ENCODE measurements at places on chromosomes 2 and 18.

DNA sequence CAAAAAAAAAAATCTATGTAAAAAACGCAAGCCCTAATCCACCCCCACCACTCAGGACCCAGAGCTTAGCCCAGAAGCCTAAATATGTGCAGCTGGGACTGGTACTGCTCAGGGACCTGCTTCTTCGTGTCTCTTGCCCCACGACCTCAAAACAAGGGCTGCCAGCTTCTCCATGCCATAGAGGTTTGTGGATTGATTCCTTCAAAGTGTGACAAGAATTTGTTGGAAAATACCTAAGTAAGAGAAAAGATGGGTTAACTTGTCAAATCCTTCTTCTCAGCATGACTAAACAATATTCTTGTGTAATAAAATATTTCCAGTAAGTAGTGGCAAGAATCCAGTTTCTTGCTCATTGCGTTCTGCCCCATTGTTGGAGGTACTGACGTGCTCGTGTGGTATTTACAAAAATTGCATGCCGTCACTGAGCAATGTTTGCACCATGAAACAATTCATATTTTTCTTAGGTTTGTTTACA lies 825 bp upstream of the SCYGR1 start:
- DNase-seq, result no peak

GRCh38 chr2:152626911-152627339 lies 90.3 kb downstream of the PRPF40A start:
- no peak for DNase-seq

- no peak for DNase-seq
Measured at GRCh38 chr2:32719430-32719829, 91.6 kb downstream of the TTC27 start.

DNA sequence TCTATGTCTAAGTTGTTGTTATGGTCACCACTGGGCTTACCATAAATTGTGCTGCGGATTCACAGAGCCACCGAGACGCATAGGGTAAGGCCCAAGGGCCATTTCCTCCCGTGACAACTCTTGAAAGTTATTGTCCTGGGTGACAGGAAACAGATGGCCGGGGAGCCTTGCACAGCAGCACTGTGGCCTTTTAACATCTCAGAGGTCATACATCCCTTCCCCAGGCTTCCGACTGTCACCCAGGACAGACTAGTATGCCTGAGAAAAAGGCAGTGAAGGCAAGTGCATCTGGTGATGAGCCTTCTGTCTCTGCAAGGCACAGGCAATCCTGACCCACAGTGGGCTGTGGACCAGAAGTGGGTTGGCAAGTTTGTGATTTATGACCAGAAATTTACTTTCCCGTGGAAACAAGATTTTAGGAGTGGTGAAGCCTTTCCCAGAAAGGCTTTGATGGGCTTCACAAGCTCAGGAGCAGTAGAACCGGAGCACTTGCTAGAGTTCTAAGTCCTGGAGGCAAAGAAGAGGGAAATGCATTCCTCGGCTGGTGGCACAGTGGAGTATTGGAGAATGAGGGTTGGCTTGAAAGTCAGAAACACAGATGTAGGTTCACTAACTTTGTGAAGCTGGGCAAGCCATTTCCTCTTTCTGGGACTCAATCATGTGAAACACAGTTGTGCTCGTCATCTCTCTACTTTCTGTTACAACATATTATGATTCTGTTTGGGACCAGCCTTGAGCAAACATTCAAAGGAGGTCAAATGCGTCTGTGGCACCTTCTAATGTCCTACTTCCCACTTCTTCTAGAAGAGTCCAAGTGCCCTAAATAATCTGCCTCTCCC lies 2.0 kb upstream of the CAPN14 start:
- DNase-seq, result no peak

- DNase-seq, result no peak
Measured at GRCh38 chr2:204133476-204133875, 196.9 kb downstream of the ICOS start.

- no peak for DNase-seq
Measured at GRCh38 chr2:207802650-207803049, 32.9 kb upstream of the FZD5 start.

- DNase-seq, result no peak
Measured at GRCh38 chr2:143251681-143252080, 122.5 kb downstream of the ARHGAP15 start.

GRCh38 chr18:74066018-74066417 lies 81.6 kb downstream of the FBXO15 start:
- DNase-seq, result no peak

GRCh38 chr2:232954691-232955090 lies 58.4 kb downstream of the NGEF start:
- DNase-seq, result no peak

DNA sequence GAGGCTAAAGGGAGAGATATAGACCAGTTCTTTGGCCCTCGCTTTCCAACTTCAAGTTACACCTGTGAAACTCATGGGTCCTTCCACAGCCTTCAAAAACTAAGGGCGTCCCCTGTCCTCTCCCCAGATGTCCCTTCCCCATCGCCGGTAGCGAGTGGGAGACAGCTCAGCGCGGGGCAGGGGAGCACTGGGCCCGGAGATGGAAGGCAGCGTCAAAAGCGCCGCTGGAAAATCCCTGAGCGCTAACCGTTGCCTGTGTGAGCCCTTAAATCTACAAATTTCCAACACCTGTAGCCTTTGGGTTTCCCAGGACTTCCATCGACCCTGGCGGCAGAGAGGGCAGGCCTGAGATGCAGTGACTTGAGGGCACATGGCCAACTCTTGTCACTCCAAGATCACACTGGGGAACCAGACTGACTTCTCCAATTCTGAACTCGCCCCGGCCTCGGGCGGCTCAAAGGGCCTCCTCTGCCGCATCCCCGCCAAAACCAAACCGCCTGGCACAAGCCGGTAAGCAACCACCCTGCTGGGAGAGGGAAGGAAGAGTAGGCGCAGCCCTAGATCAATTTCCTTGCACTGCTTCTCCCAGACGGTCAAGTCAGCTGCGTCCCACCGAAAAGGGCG lies 879 bp upstream of the EPAS1 start:
- DNase-seq, result no peak

- DNase-seq, result no peak
Measured at GRCh38 chr18:26637324-26637723, 89.0 kb upstream of the KCTD1 start.

DNA sequence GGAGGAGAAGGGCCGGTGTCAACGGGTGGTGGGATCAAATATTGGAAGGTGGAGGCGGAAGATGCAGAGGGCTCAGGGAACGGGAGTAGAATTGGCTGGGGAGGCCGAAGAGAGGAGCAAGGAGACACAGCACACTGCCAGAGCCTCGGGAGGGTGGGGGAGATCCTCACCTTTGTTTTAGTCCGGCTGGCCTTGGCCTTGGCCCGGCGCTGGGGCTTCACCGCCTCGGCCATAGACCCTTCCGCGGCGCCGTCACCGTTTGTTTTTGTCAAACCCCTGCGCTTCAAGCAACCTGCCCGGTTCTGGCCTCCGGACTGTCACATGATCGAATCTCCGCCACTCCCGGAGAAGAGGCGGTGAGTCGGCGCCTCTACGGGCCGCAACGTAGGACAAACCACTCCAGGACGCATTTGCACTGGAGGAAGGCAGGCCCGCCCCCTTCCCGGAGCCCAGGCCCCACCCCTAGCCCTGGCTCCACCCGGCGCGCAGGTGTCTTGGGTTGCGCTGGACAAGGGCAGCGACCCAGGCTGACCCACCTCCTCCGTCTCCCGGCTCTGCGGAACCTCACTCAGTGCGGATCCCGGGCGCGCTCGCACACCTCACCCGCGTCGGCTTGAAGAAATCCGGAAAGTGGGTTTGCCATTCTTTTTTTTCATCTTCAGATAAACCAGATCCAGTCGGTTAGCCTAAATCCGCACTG lies at the start of gene EPG5:
EPG5 (minus strand) TSS at position 323 of the 700 bp plus-strand sequence; CDS start at position 233, 90 bp downstream.
- DNase-seq, result peak; percentile 87

DNA sequence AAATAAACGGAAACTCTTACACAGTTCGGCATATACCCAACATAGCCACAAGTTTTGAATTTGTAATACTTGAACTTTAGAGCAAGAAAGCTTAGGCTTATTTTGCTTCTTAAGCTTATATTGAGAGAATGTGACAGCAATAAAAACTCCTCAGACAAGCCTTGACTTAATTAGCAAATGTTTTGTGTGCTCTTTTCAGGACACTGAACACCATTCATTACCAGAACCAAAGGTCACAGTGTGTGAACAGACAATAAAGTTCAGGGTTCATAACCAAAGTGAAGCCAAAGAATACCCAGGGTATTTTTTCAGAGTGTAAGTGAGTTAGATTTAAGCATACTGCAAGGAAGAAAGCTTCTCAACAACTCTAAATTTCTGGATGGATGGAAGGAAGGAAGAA lies 605.8 kb downstream of the METTL4 start:
- DNase-seq, result no peak

GRCh38 chr2:179255129-179255528 lies 9.5 kb downstream of the SESTD1 start:
- no peak for DNase-seq

DNA sequence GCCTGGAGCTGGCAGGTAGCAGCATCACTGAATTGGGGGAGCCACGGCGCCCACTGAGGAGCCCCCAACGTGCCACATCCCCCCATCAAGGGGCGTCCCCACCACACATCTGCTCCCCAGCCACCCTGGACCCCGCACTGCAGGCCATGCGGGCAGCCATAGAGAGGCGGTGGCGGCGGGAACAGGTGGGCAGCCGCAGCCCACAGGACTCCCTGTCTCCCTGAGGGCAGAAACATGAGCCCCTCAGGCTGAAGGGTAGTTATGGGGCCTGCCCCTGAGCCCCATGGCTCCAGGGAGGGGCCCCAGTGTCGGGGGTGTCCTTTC lies 26.6 kb downstream of the CROCC2 start:
- no peak for DNase-seq

DNA sequence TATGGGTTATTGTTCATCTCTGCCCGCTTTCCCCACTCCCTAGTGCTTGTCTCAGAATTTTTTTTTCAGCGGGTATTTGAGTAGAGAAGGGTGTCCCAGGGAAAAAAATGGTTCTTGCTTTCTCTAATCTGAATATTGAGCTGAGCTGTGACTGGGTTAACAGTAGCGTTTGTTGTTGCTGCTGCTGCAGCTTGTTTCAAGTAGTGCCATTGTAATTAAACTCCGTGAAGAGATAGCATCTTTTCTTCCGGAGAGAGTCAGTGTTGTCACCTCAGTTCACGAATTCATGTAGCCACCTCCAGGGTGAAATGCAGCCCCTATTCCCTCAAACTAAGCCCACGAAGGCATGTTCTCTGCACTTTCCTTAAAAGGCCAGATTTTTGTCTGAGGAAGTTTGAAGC lies 1.5 kb upstream of the AAK1 start:
- no peak for DNase-seq

DNA sequence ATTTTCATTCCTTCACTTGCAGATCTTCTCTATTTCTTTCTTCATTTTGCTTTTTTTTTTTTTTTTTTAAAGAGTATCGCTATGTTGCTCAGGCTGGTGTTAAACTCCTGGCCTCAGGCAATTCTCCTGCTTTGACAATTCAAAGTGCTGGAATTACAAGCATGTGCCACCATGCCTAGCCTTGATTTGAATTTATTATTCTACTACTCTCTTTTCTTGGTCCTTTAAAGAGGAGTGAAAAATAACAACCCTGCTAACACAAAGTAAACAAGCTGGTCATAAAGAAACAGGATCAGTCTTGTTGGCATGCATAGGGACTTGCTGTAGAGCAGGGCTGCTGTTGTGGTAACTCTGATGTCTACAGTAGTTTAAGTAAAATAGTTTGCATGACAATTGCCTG lies 1615.3 kb upstream of the ZEB2 start:
- DNase-seq, result no peak

- peak; percentile 60 for DNase-seq
Measured at GRCh38 chr2:230849633-230850357, 14.9 kb upstream of the ITM2C start.

- no peak for DNase-seq
Measured at GRCh38 chr2:218081063-218081462, 12.0 kb downstream of the RUFY4 start.

- DNase-seq, result no peak
Measured at GRCh38 chr18:73270920-73271634, 403.3 kb upstream of the NETO1 start.

DNA sequence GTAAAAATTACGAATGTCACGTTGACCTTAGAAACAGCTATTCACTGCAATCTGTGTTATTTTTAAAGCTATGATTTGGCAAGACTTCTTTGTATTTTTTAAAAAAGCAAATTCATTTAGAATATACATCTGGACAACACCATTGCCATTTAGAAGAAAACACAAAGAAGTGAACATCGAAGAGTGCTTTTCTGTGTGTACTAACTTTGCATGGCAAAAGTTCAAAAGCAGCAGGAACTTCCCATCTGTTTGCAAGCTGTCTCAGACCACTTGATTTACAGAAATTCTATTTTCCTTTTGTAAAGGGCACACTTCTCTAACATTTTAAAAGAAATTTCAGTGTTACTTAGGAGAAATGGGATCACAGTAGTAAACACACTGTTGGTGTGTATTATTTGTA lies 145.9 kb downstream of the CALCRL start:
- DNase-seq, result no peak

Data from activated CD4-positive, alpha-beta T cell treated with anti-CD3 and anti-CD28 coated beads, Interleukin-2, amount 50 U/mL, for 4 hours (primary cell).